Adrenal gland (tissue), 19 donors: ENCODE measurements at places on chromosomes 7 and 10. TPM values are rescaled to one million over a fixed set of nuclear protein-coding genes. Genes with fewer than 3 reads are reported as not detected.

- H3K36me3 ChIP-seq: no peaks in the 10 kb centered on the region
- no peaks in the 10 kb centered on the region for H3K27me3 ChIP-seq
- peak; percentile 58 for DNase-seq
- peak overlapping the region; percentile 54 for H3K27ac ChIP-seq
- H3K4me1 ChIP-seq: peaks cover 58% of the 10 kb centered on the region
Observed at GRCh38 chr7:105678811-105679495, 97.7 kb upstream of the EFCAB10 start.

DNA sequence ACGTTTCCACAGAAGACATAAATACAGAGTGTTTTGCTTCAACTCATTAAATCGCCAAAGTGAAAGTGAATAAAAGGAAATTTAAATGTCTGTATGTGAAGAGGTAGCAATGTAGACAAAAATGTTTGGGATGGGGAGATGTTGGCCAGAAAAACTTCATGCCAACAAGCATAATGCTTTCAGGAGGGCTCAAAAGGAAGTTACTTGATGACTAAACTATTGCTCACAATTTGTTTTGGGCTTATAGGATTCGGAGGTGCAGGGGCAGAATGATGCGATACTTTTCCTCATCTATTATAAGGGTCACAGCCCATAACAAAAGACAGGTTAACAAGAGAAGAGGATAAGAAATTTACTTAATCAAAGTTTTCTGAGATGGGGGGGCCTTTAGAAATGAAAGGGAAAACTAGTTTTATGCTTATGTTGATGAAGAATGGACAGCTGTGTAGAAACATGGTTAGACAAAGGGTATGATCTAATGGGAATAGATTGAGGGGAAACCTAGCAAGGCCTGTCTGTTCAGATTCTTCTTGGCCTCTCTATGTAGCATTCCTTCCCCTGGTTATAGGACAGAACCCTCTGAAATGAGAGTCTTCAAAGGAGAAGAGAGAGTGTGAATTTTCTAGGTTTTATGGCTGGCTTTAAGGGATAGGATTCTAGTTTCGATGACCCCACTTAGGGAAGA is 898.6 kb downstream of the LRMDA start:
- H3K27me3 ChIP-seq: no peaks in the 10 kb centered on the region
- no peaks in the 10 kb centered on the region for H3K36me3 ChIP-seq
- H3K27ac ChIP-seq: no peak overlapping the region
- H3K4me3 ChIP-seq: no peak overlapping the region

GRCh38 chr7:156058248-156058647 is 246.0 kb upstream of the SHH start:
- no peak for DNase-seq
- H3K36me3 ChIP-seq: no peaks in the 10 kb centered on the region
- no peak overlapping the region for H3K27ac ChIP-seq
- H3K4me3 ChIP-seq: no peak overlapping the region
- no peaks in the 10 kb centered on the region for H3K4me1 ChIP-seq
- H3K27me3 ChIP-seq: no peaks in the 10 kb centered on the region

GRCh38 chr10:37975401-37975991 is 951 bp downstream of the ZNF25 start:
- H3K4me3 ChIP-seq: peak overlapping the region; percentile 84
- H3K27ac ChIP-seq: peak overlapping the region; percentile 100
- DNase-seq: no peak
- H3K4me1 ChIP-seq: peaks cover 11% of the 10 kb centered on the region
- no peaks in the 10 kb centered on the region for H3K27me3 ChIP-seq

DNA sequence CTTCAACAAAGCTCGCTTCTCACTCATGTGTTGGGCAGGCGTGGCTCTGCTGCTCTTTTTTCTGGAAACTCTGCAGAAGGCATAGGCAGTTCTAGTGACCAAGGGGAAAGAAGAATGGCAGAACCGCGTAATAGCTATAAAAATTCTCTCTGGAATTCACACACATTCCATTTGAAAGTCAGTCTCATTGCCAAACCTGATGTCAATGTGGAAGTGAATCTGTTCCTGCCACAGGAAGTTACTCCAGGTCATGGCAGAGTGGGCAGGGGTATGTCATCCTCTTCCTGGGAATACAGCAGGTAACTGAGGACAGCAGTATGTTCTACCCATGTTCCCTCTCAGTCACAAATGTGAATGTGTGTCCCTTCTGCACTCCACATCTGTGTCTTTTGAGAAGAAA is 8.2 kb upstream of the PAXIP1 start:
- no peaks in the 10 kb centered on the region for H3K27me3 ChIP-seq
- no peaks in the 10 kb centered on the region for H3K4me1 ChIP-seq
- H3K36me3 ChIP-seq: no peaks in the 10 kb centered on the region
- no peak for DNase-seq
- no peak overlapping the region for H3K4me3 ChIP-seq

Gene FGL2
- 4.8 TPM for polyA plus RNA-seq

Gene MKX
- polyA plus RNA-seq: 0.64 TPM

Gene PNLIPRP3
- polyA plus RNA-seq: not detected
